ENCODE measurements at places on chromosomes 16 and 17. TPM values are rescaled to one million over a fixed set of nuclear protein-coding genes. Genes with fewer than 3 reads are reported as not detected.

LPO gene
- under 0.01 TPM for total RNA-seq

KRT40 gene
- total RNA-seq, result not detected

CA4 gene
- 2.5 TPM for total RNA-seq

SDR42E2 gene
- under 0.01 TPM for total RNA-seq

FBXO39 gene
- total RNA-seq, result not detected

MT1F gene
- 2.0 TPM for total RNA-seq

IRX5 gene
- total RNA-seq, result not detected

IGSF6 gene
- 0.98 TPM for total RNA-seq

ALDH3A1 gene
- 0.49 TPM for total RNA-seq

CAMTA2 gene
- total RNA-seq, result 13.5 TPM

INCA1 gene
- total RNA-seq, result 0.25 TPM

MYOCD gene
- 0.25 TPM for total RNA-seq
